T47D (cell line): ENCODE measurements at places on chromosomes 7 and 10.

GRCh38 chr10:90893190-90893589, 21.4 kb downstream of the RPP30 start:
- no peak for DNase-seq

- DNase-seq: no peak
Measured at GRCh38 chr10:11270858-11271179, 253.1 kb downstream of the CELF2 start.

DNA sequence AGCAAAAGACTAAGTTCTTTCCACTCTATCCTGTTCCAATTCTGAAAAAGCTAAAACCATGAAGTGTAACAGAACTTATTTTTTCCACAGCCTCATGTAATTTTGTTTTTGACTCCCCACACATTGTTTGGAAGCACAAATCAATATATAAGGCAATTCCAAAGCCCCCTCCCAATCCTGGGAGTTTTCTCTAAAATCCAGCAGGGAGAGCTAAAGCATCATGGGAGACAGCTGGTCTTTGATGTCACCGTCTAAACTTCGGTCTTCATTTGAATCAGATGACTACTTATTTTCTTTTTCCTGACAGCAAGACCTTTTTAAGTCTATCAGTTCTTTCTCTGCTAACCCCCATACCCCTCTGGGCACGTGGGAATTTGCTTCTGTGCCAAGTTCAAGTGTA, 33.3 kb upstream of the PON1 start:
- peak; percentile 10 for DNase-seq

- no peak for DNase-seq
Measured at GRCh38 chr7:77674878-77675277, 21.4 kb upstream of the RSBN1L start.

GRCh38 chr7:140881507-140882228, 43.1 kb downstream of the BRAF start:
- DNase-seq: no peak

- no peak for DNase-seq
Measured at GRCh38 chr7:159175792-159176191, 31.1 kb upstream of the VIPR2 start.

GRCh38 chr7:5774790-5775189, 6.7 kb downstream of the RNF216 start:
- DNase-seq: no peak

- no peak for DNase-seq
Measured at GRCh38 chr7:50834031-50834535, 51.4 kb upstream of the GRB10 start.
